Kidney (tissue), 22 donors: ENCODE measurements at places on chromosomes 2 and 18.

DNA sequence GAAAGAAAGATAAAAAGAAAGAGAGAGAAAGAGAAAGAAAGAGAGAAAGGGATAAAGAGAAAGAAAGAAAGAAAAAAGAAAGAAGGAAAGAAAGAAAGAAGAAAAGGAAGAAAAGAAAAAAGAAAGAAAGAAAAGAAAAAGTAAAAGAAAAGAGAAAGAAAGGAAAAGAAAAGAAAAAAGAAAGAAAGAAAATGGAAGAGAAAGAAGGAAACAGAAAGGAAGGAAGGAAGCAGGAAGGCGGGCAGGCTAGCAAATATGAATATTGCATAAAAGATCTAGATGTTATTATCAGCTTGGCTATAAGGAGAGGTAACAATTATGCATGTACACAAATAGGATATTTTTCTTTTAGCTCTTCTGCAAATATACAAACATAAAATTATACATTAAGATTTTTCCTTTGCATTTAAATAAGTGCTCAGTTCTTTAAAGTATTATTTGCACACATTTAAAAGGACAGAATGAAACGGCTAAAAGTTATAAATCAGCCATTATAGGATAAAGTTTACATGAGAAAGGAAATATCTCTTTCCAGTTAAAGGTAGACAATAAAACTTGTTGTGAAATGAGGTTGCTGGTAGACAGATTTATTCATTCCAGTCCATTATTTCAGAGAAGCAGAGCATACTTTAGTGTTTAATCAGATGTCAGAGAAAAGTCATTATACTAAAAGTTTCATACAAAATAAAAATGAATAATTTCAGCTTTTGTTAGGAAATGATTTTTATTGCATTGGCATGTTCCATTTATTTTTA lies 511.4 kb downstream of the KCNJ3 start:
- no peak overlapping the region for H3K27ac ChIP-seq
- no peaks in the 10 kb centered on the region for H3K36me3 ChIP-seq
- peak; percentile 22 for DNase-seq

DNA sequence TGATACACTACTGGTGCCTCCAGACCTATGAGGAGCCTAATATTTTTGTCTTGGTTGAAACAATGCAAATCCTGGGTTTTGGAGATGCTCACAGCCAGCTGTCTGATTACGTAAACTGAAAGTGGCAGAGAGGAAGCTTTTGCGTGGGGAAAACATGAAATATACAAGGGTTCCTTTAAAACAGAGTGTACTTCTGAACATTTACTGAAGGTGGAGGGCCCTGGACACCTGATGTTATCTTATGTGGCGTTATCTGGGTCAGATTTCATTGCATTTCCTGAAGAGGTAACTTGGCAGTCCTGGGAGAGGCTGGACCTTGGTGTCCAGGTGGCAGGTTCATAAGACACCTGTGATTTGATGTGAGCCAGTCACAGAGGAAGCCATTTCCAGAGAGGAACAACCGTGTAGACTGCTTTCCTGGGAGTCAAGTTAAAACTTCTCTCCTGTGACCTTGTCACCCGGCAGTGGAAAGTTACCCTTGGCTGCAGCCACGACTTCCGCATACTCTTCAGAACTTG lies 105.0 kb downstream of the NEDD4L start:
- no peak for DNase-seq
- H3K27me3 ChIP-seq, result no peaks in the 10 kb centered on the region
- H3K27ac ChIP-seq, result no peak overlapping the region
- no peaks in the 10 kb centered on the region for H3K36me3 ChIP-seq

DNA sequence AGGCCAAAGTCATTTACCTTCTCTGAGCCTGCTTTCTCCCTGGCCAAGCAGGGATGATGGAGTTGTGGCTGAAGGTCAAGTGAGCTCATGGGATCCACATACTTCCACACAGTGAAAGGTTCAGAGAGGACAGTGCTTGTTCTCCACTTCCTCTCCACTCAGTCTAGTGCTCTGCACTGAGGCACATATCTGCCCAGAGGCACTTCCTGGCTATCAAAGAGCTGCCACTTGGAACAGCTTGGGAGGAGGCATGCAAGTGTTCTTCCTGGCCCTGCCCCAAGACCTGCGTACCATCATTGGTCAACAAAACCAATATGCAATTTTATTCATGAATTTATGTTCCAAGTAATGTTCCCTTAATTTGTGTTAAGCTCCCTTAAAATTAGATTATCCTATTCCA lies 71.9 kb downstream of the RNF152 start:
- peaks cover 8% of the 10 kb centered on the region for H3K4me1 ChIP-seq
- no peak overlapping the region for H3K4me3 ChIP-seq
- no peak for DNase-seq
- peaks cover 4% of the 10 kb centered on the region for H3K36me3 ChIP-seq

DNA sequence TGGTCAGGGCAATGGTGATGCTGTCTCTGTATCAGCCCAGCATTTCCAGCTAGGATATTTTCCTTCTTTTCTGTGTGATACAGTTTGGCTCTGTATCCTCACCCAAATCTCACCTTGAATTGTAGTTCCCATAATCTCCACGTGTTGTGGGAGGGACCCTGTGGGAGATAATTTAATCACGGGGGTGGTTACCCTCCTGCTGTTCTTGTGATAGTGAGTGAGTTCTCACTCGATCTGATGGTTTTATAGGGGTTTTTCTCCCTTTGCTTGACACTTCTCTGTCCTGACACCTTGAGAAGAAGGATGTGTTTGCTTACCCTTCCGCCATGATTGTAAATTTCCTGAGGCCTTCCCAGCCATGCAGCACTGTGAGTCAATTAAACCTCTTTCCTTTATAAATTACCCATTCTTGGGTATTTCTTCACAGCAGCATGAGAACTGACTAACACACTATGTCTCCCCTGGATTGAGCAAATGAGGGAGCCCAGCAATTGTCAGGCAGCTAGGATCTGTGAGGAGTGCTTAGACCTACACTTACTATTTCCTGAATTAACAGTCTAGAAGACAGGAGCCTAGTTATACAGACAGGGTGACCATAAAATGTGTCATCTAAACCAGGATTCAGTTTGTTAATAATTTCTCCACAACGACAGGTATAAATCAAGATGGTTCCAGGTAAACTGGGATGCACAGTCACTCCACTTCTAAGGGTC lies 6.0 kb downstream of the SCN2A start:
- H3K27ac ChIP-seq, result no peak overlapping the region
- no peaks in the 10 kb centered on the region for H3K36me3 ChIP-seq
- no peaks in the 10 kb centered on the region for H3K27me3 ChIP-seq
- H3K4me3 ChIP-seq, result no peak overlapping the region
- no peak for DNase-seq

DNA sequence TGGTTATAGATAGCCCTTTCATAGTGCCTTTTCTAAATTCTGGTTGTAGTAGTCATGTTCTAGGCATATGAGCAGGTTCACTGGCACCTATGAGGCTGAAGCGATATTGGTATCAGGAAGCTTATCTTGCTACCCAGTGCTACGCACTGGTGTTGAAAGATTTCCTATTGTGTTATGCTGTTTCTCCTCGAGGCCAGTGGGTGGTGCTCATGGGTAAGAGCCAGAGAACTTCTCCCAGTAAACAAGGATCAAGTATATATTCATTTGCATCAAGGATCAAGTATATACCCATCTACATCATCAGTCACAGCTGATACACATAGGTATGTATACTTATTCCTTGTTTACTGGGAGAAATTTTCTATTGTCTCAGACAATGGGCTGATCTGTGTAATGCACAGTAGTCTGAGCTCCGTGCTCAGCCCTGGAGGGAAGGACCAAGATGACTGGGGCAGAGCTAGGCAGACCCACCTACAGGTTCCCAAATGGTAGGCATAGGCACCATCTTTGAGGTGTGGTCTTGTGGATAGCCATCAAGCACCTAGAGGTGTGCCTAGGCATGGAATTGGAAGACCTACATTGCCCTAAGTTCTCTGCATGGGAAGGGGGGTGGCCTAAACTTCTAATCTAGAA lies 101.2 kb upstream of the GALNT13 start:
- H3K4me1 ChIP-seq, result no peaks in the 10 kb centered on the region
- H3K4me3 ChIP-seq, result no peak overlapping the region
- DNase-seq, result no peak
- no peak overlapping the region for H3K27ac ChIP-seq
- H3K36me3 ChIP-seq, result no peaks in the 10 kb centered on the region
